ENCODE measurements at places on chromosomes 5 and 9.

DNA sequence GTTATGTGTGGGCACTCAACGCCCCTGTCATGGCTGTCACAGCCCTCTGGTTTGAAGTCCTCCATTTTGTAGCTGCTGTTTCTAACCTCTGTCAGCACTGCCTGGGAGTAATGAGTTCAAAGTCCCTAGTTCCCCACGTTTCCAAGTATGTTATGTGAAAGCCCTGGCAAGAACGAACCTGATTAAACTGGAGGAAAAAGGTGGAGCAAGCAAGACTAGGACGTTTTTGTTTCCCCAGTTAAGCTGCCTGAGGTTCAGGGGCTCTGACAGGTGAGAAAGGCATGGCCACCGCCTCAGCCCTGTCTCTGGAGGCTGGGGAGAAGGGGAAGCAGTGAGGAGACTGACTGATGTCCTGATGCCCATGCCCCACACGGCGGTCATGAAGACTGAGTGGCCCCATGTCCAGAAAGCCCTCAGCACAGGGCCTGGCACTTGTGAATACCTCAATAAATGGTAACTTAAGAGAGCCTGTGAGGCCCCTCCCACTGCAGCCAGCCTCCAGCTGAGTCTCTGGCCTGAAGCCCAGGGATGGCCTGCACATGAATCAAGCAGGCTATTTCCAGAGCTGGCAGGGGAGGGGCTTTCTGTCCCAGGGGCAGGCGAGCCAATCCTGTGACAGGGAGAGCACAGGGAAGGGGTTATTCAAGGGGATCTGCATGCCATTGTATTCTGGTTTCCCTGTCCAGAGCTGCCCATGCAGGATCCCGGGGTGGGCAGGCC lies 61.8 kb downstream of the PFDN1 start:
- no peak for DNase-seq

- DNase-seq: no peak
Measured at GRCh38 chr9:114034196-114034595, 43.9 kb downstream of the AMBP start.

GRCh38 chr5:179862891-179863290 lies 4.3 kb upstream of the MRNIP start:
- DNase-seq: no peak

DNA sequence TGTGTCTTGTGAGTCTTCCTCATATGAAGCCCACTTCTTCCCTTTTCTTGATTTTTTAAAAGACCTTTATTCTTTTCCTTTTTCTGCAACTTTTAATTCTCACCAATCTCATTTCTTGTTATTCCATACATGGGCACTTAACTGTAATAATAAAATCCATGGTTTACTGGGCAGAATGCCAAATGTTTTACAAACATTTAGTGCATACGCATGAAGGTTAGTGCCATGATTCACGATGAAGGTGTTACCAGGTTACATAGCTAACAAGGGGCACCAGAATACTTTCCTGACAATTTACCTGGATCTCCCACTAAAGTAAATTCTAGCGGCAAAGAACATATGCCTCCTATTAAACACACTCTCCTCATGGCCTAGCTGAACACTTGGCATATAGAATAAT lies 28.5 kb downstream of the MAN2A1 start:
- DNase-seq: no peak

DNA sequence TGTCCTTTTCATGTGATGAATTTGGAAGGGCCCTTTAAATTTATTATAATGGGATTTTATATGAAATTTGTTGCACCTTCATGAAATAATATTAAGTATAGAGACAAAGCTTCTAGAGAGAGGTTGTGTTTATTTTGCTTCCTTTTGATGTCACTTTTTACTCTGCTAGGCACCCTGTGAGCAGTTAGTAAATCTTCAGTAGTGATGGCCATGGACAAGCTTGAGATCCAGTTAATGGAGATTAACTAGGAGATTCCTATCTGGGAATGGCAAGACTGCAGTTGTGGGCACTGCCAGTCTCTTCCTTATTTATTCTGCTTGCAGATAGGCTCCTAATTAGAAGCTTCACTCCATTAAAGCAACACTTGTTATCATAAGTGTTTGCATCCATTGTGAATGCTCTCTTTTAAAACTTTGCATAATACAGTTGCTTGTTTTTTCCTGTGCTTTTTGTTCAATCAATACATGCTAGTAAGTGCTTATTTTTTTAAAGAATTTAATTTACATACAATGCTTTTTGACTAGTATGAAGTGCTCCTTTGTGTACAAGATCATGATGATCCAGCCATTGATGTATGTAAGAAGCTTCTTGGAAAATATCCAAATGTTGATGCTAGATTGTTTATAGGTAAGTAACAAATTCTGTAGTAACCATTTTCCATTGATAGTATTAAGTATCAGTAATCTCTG lies 25.9 kb downstream of the UGCG start:
- no peak for DNase-seq

- no peak for DNase-seq
Measured at GRCh38 chr9:121731919-121732318, 80.5 kb downstream of the DAB2IP start.

GRCh38 chr9:76684213-76684612 lies 80.0 kb upstream of the PCA3 start:
- DNase-seq: no peak

GRCh38 chr5:126869005-126869451 lies 92.1 kb downstream of the LMNB1 start:
- DNase-seq: no peak

GRCh38 chr5:109242518-109242917 lies 167.3 kb downstream of the PJA2 start:
- DNase-seq: no peak

DNA sequence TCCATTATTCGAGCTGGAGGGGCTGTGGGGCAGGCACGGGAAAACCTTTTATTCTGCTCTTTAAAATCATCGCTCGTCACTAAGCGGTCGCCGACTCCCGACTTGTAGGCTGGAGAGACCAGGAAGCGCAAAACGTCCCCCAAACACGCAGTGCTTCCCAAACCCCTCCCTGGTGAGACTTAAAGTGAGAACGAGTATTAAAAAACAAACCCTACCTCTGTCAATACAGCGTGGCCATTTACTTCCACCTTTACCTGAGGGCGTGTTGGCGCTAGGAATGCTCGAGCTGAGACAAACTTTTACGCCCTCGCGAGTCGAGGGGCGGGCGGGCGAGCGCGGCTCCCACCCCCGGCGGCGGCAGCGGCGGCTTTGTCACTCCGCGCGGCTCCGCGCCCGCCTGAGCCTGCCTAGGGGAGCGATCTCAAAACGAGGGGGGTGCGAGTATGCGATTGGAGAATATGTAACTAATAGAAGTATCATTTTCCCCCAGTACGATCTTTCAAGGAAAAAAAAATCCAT lies at the start of gene NR2F1-AS1:
TSS of gene NR2F1-AS1 (minus strand) at position 293 of the 519 bp plus-strand sequence.
- DNase-seq: no peak

GRCh38 chr9:90393365-90394152 lies 249.1 kb downstream of the DIRAS2 start:
- DNase-seq: no peak

DNA sequence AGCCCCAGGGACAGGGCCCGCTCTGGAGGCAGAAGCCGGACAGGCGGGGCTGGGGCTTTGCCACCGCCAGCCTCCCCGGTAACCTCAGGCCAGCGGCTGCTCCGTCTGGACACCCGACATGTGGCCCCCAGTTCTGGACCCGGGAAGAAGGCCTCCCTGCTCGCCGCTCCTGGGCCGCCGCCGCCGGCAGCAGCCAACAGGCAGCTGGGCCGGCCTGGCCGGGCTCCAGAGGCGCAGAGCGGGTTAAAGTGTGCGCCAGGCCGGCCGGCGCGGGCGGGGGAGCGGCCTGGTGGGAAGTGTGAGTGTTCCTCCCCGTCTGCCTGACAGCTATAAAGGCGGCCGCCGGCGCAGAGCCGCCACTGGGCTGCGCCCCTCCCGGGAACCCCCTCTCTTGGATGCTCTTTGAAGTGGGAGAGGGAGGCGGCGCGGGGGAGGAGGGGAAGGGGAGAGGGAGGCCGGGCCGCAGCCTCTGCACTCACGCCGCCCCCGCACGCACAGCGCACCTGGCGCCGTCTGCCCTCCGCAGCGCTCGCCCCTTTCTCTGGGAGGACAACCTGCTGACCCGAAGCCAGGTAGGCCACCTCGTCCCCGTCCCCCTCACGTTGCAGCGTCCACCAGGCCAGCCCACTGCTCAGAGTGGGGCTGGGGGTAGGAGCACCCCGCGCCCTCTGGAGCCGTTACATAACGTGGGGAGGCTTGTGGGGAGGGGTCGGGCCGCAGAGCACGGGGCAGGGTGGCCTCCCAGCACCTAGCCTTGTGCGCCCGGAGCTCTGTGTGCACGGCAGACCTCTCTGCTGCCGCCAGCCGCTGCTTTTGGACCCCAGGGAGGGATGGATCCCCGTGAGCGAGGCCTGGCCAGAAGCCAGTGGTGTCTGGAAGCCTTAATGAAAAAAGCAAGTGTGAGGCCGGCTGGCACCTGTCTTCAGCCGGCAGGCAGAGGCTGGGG lies at the start of gene ADAMTSL2:
TSS of gene ADAMTSL2 (plus strand) at position 359 of the 946 bp plus-strand sequence. CDS start 2,009 bp downstream, outside the sequence.
- no peak for DNase-seq

DNA sequence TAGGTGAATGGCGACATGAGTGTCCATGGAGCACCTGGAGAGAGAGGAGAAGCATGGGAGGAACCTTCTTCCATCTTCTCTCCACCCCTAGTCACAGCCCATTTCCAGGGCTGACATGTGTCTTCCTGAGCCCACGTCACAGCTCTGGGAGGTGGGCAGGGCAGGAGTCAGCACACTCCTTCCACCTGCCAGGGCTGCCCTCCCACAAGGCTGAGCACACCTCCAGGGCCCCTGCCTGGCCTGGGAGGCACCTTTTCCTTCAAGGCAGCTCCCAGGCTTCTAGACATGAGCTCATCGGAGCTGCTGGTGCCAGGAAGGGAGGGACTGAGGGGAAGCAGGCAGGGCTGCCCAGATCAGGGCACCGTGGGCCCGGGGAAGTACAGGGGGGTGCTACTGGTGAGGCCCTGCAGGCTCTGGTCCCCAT lies 13.6 kb upstream of the SYNPO start:
- DNase-seq: no peak

- DNase-seq: no peak
Measured at GRCh38 chr5:179475208-179475751, 75.1 kb upstream of the RUFY1 start.

DNA sequence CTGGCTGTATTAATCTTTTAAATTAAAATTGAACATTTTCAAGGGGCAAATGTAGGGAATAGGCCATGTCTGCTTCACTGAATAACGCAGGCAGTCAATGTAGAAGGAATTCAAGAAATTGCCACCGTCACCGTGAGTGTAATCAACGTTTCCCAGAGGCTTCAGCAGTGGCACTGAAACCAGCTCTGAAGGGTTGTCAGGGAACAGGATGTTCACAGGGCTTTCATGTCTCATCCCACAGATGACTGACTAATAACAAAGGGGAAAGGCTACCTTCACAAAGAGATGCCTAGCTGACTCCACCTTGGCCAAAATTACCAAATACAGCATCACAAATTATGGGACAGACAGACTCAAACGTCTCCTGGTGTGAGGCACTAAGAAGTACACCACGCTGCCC lies 70.4 kb upstream of the SIMC1 start:
- DNase-seq: no peak

GRCh38 chr5:116370149-116370548 lies 204.5 kb downstream of the SEMA6A start:
- no peak for DNase-seq

- peak; percentile 42 for DNase-seq
Measured at GRCh38 chr5:6576861-6577501, 55.9 kb downstream of the NSUN2 start.

Measured in D721Med (cell line).